Activated T-cell treated with anti-CD3 and anti-CD28 coated beads, Interleukin-2, amount 50 U/mL, for 48 hours (primary cell): ENCODE measurements at places on chromosomes 4 and X.

GRCh38 chr4:109559983-109560686 is at the start of gene MCUB:
TSS of gene MCUB (plus strand) at chr4:109560246. CDS start at chr4:109560338, 92 bp downstream.
- peak; percentile 91 for DNase-seq

DNA sequence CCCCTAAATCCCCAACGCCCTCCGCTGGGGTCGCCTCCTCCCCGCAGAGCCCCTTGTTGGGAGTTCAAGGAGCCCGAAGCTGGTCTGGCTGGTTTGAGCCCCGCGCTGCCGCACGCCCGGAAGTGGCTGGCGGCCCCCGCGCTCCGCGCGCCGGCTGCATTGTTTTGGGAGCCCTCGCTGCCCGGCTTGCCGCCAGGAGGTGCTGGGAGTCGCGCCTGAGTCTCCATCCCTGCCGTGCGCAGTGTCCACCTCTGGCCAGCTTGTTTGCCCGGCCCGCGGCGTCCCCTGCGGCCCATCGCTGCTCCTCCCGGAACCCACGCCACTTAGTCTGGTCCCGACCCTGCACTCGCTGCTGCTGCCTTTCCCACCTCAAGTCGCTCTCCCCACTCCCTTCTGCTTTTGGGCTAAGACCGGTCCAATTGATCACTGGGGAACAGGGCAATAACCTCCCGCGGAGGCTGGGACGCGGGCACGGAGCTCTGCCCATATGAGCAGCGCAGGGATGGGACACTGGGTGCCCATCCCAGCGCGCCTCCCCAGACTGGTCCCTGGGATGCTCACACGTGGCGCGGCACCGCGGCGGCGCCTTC is 2.2 kb upstream of the SFRP2 start:
- peak; percentile 58 for DNase-seq

- DNase-seq = no peak
These were observed 129.4 kb upstream of the SH3RF1 start for GRCh38 chr4:169399976-169400767.

GRCh38 chr4:138999666-139000065 is 15.9 kb upstream of the NOCT start:
- no peak for DNase-seq

- no peak for DNase-seq
These were observed 12.2 kb downstream of the ZNF630 start for GRCh38 chrX:48059296-48059639.

DNA sequence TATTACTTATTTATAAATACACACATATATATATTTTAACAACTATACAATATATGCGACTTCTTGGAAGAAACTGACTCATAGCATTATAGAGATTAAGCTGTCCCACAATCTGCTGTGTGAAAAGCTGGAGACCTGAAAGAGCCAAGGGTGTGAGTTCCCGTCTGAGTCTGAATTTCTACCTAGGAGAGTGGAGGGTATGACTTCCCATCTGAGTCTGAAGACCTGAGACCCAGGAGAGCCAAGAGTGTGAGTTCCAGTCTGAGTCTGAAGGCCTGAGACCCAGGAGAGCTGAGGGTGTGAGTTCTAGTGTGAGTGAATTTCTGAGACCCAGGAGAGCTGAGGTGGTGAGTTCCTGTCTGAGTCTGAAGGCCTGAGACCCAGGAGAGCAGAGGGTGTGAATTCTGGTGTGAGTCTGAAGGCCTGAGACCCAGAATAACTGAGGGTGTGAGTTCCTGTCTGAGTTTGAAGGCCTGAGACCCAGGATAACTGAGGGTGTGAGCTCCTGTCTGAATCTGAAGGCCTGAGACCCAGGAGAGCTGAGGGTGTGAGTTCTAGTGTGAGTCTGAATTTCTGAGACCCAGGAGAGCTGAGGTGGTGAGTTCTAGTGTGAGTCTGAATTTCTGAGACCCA is 8.9 kb upstream of the P2RY8 start:
- no peak for DNase-seq

DNA sequence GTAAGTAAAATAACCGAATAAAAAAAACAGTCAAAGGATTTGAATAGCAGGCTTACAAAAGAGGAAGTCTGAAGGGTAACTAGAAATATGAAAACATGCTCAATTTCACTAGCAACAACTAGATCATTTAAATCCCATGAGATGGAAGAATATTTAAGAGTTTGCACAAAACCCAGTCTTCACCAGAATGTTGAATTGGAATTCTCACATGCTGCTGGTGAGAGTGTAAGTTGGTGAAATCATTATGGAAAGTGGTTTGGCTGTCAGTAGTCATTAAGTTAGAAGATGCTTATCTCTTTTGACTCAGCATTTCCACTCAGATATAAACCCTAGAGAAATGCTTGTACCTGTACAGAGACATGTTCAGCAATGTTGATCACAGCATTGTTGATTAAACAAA is 110.1 kb downstream of the PGRMC2 start:
- DNase-seq = no peak

- DNase-seq = no peak
These were observed 56.9 kb downstream of the ATG4A start for GRCh38 chrX:108148524-108148923.
